Activated CD4-positive, alpha-beta T cell treated with anti-CD3 and anti-CD28 coated beads, Interleukin-10, Interleukin-2, amounts not matched to agents 100 ng/mL and 50 ng/mL, durations not matched to agents 16 hours and 8 hours (primary cell): ENCODE measurements at places on chromosomes 2 and 18.

DNA sequence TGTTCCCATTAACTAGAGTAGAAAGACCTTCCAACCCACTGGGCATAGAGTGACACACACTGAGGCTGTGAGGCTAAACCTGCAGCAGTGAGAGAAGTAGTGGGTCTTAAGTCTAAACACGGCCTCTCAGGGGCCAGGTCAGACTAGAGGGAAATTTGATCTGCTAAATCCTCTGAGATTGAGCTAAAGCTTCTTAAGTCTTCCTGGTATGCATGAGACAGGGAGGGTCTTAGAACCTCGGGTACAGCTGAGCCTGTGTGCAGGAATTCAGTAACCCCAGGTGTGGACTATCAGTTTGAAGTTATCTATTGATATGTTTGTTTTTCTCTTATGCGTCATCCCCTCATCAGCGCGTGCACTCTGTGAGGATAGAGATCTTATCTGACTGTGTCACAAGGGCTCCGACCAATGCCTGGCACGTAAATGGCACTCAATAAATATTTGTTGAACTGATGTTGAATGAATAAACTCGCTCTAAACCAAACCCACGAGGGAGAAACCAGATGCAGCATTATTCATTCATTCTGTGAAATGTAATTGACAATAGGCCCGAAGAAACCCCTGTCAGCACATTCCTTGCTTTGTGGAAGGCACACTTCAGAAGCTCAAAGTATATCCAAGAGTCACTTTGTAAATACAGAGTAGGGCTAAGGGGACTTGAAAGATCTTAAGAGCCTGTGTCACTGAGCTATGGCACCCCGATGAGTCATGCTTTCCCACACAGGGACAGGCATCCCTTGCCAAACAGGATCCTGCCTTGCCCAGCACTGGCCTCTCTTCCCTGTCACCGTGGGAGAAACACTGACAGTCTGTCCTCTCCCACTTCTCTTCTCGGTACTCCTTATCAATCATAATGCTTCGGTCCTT lies 21.7 kb upstream of the RAB10 start:
- DNase-seq = no peak

GRCh38 chr2:217063238-217063755 lies 203.4 kb upstream of the TNP1 start:
- no peak for DNase-seq

DNA sequence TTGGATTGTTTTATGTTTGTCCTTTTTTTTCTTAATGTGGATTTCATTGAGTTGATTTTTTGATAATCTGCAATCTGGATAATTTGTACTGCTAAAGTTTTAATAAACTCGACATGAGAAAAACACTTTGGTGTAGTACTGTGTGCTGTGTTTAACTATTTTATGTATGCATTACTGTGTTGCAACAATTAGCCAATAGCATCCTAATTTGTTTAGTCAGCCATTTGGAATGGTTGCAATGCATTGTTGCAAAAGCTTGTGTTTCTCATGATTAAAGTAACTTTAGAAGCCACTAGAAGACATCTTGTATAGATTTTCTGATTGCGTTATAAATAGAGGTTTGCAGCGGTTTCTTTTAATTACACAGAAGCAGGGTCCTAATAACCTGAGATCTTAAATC lies 53.5 kb downstream of the PPIG start:
- DNase-seq = no peak

GRCh38 chr2:37917281-37918228 lies 7.5 kb upstream of the RMDN2 start:
- DNase-seq = no peak

DNA sequence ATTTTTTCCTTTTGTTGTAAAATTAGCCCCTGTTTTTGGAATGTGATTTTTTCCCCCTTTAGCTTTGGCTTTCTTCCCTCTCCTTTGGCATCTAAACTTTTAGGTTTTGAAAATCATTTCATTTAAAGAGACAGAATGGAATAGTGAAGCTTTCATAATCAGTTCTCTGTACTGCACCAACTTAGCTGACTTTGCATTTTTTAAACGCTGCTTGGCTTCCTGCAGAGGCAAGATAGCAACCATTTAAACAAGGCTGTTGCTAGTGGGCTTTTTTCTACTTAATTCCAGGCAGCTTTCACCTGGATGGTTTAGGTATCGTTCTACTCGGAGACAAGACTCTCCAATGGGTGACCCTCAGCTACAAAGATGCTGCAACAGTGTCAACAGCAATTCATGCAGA lies 267.9 kb upstream of the PKDCC start:
- no peak for DNase-seq
